ENCODE measurements at places on chromosomes 3 and 15.

- no peak for DNase-seq
These were observed 616.1 kb upstream of the ALCAM start for GRCh38 chr3:104750581-104750980.

DNA sequence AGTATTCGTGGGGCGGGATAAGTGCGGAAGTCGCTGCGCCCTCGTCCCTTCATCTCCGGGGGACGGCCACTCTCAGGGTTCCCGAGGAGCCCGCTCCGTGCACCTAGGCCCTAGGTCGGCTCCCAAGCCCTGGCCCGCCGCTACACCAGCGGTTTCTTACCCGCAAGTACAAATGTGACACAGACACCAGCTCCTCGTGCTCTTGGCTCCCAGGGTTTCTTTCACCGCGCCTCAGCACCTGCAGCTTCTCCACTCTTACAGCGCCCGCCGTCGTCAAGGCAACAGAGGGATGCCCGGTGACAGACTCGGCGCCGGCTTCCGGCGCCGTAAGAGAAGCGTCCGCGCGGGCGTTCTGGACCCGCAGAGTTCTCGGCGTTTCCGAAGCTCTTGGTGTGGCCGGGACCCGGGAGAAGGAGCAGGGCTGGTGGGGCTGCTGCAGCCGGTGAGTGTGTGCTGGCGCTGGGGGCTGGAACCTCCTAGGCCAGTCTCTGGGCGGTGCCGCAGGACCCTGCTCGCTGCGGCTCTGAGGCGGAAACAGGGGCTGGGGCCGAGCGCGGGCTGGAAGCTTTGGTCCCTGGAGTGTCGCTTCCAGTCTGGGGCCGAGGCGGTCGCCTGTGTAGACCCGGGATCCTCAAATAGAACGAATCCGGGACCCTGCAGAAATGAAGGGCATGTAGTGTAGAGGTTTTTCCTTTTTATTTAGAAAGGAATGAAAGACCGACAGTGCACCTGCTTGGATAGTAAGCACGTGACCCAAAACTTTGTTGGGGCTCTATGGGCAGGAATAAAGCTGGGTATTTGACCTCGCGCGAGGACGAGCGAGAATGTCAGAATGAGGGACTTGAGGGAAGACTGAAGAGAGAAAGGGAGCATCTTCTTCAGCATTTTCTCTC is 155.4 kb upstream of the GOLGA6L4 start:
- peak; percentile 69 for DNase-seq

GRCh38 chr3:9986230-9986725 is 363 bp downstream of the EMC3 start:
- no peak for DNase-seq

DNA sequence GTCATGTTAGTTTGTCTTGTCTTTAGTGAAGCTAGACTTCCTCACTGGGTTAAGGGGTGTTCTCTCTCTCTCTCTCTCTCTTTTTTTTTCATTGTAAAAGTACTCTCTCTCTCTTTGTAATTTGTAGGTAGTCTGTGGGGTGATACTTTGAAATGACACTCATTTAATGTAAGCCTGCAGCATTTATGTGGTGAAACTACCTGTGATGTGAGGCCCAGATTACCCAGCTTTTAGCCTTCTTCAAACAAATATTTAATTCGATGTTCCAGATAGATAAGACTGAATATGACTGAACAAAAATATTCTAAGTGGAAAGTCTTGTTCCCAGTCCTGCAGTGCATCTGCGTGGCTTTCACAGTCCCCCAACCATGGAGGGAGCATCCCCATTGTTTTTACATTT is 49.7 kb downstream of the SQOR start:
- DNase-seq: no peak

GRCh38 chr3:115071601-115072000 is 75.5 kb downstream of the ZBTB20 start:
- DNase-seq: peak; percentile 23

- no peak for DNase-seq
These were observed 58.0 kb upstream of the MRPL3 start for GRCh38 chr3:131560795-131561194.

GRCh38 chr3:73766599-73767381 is 142.0 kb upstream of the PDZRN3 start:
- no peak for DNase-seq

GRCh38 chr3:188241072-188241471 is 87.1 kb downstream of the LPP start:
- no peak for DNase-seq

GRCh38 chr3:48798998-48799397 is 48.7 kb downstream of the PRKAR2A start:
- DNase-seq: no peak

DNA sequence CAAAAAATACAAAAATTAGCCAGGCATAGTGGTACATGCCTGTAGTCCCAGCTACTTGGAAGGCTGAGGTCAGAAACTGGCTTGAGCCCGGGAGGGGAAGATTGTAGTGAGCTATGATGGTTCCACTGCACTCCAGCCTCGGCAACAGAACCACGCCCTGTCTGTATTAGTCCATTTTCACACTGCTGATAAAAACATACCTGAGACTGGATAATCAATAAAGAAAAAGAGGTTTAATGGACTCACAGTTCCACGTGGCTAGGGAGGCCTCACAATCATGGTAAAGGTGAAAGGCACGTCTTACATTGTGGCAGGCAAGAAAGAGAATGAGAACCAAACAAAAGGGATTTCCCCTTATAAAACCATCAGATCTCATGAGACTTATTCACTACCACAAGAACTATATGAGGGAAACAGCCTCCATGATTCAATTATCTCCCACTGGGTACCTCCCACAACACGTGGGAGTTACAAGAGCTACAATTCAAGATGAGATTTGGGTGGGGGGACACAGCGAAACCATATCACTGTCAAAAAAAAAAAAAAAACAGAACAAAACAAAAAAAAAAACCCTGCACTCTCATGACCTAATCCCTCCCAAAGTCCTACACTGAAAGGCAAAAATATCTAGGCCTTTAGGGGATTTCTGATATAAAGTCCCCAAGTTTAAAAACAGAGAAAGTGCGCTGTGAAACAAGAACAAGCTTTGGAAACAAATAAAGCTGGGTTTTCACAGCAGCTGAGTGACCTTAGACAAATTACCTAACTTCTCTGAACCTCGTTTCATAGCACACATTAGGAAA is 224.7 kb downstream of the IGSF11 start:
- no peak for DNase-seq

- DNase-seq: no peak
These were observed 35.1 kb downstream of the FBXL2 start for GRCh38 chr3:33312361-33312760.

- no peak for DNase-seq
These were observed 64.9 kb upstream of the POLG start for GRCh38 chr15:89399238-89400115.

DNA sequence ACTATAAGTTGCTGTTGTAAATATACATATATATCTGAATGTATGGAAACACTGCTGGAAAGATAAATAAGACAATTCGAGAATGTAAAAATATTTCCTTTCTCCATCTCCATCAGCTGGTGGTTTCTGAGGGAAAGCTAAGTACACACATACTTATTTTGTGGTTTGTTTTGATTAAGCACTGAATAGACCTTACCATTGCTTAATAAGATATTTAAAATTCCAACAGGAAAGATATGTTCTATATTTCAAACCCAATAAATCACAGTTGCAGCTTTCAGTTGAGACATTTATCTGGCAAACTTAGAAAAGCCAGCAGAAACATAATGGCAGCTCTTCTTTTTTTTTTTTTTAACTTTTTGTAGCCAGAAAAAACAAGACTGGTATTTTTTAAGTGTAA is 160.4 kb downstream of the VGLL3 start:
- no peak for DNase-seq

DNA sequence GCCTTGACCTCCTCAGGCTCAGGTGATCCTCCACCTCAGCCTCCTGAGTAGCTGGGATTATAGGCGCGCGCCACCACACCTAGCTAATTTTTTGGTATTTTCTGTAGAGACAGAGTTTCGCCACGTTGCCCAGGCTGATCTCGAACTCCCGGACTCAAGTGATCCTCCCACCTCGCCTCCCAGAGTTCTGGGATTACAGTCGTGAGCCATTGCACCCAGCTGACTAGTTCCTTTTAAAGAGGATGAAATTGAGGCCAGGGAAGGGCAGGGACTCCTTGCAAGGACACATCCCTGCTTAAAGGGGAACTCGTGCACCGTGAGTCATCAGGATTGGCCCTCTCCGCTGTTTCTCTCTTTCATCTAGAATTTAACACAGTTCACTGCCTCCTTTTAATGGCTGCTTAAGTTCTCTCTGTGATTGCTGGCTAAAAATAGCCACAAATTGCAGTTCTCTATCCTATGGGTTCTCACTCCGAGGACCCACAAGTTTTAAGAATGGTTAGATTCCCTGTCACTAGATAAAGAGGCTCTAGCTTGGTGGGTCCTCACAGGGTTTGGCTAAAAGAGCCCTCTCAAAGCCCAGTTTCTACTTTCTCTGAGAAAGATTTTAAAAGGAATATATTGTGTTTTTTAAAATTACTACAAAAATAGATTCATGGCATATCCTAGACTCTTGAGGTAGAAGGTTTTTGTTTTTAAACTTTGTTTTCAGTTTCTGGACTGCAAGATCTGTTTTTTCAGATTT is 1.4 kb downstream of the CRTAP start:
- peak; percentile 77 for DNase-seq

DNA sequence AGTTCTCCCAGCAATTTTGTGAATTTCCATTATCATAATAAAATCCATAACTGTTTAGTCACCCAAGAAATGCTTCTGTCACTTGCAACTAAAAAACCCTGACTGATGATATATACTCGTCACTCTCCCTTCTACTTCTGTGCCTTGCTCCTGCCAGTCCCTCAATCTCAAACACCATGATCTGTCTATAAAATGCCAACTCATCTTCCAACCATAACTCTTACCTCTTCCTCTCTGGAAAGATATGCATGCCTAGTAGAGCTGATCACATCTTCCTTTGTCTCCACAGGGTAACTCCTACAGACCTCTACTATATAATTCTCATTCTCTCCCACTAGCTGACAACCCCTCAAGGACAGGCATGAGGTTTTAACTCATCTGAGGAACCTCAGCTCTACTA is 5.2 kb upstream of the VEPH1 start:
- DNase-seq: no peak

Measured in dorsolateral prefrontal cortex (tissue), 122 donors.